ENCODE measurements at places on chromosomes 16 and 17.

GRCh38 chr17:352421-353212, at the start of gene RPH3AL:
RPH3AL (minus strand) TSS chr17:352807; CDS start chr17:327543, 25,264 bp downstream.
- peak; percentile 38 for DNase-seq

- no peak for DNase-seq
These were observed 5.2 kb downstream of the RND2 start for GRCh38 chr17:43030137-43030767.

DNA sequence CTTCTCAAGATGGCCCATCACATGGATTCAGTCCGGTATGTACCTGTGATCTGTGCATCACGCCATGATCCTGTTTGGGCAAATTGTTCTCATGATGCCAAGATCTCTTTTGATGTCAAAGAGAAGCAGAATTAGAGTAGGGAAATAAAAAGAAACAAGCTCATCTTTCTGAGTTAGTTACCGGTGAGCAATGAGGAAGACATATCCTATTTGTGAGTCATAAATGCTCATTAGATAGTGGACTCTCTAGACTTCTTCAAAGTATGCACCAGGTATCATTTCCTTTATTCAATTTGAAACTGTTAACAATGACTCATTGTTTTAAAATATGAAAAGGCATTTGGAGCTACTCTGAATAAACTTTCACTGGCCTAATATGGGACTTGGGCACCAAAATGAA, 8.0 kb upstream of the KRTAP4-12 start:
- DNase-seq: no peak

DNA sequence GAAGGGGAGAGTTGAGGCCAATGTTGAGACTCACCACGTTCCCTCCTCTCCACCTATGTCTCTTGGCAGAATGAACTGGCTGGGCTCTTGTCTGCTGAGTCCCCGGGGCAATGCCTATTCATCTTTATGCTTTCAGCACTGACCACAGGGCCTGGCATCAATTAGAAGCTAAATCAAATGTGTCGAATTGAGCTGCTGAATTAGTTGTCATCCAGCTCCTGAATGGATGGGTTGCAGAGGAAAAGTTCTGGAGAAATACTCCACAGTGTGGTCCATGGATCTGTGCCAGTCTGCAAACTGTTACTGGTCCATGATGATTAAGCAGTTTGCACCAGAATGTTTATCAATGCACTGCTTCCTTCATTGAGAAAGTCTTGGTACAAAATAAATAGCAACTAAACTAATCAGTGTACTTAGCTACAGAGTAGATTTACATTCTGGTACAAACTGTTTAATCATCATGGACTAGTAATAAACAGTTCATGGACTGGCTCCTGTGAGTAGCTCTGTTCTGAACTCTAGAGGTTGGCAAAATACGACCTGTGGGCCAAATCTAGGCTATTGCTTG, 4.6 kb downstream of the CNGB1 start:
- DNase-seq: no peak

DNA sequence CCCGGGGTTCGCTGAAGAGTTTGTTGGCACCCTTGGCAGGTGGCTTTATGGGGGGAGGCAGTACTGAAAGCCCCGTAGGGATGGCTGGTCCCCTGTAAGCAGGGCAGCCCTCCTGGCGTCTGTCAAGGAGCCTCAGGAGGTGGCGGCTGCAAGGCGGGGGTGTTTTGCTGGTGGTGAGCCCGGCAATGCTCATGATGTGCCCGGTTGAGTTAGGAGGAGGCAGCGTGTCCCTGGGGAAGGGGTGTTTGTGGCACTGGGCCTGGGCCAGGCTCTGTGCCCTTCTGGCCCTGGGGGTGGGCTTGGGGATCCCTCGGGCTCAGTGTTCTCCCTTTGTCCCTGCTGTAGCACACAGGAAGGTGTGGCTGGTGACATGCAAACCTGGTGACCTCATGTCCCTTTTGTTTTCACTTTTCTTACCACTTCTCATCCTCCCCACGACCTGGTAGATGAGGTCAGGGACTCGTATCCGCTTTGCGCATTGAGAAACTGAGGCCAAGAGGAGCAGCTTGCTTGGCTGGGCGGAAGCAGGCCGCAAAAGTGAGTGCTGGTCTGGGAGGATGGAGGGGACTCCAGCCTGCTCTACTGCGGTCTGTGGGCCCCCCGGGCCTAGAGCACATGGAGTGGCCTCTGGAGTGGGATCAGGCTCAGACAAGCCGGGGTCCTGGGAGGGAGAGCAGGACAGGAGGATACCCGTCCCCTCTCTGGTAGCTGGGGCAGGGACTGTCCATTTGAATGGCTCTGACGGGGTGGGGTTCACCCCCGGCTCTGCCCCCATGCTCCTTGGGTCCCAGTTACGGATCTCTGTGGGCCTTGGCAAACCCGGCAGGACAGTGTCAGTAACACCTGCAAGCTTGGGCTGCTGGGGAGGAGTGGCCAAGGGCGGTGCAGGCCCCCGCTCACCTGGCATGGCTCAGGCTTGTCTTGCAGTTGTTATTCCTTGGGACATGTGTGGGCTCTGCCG, 2.2 kb downstream of the SNN start:
- no peak for DNase-seq

DNA sequence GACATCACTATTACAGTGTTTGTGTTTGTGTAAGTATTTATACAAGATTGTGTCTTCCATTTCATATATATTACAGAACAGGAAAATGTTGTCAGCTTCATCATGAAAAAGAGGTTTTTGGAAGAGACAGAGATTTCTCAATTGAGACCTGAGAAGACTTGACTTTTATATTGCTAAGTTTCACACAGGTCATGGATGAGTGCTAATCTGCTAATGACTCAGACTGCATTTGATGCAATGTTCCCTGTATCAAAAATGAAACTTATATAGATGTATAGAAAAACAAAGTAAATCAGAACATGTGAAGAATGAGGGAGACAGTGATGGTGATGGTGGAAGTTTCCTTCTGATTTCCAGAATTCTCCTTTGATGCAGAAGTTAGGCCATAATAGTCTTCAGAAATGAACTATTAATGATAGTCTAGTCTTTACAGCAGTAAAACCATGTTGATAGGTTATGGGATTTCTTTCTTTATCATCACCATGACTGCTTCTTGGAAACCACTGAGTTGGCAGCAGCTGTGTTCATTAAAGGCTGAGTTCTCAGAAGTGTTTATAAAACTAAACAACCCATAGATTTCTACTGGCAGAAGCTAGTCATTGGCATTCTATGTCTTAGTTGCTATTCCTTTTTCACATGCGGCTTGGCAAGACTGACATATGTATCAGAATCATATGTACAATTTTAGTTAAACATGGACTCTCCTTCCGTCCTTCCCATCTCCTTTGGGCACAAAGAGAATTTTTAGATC, 56.1 kb downstream of the PCTP start:
- DNase-seq: no peak

- no peak for DNase-seq
These were observed 34.5 kb upstream of the GPRC5B start for GRCh38 chr16:19919142-19919541.

DNA sequence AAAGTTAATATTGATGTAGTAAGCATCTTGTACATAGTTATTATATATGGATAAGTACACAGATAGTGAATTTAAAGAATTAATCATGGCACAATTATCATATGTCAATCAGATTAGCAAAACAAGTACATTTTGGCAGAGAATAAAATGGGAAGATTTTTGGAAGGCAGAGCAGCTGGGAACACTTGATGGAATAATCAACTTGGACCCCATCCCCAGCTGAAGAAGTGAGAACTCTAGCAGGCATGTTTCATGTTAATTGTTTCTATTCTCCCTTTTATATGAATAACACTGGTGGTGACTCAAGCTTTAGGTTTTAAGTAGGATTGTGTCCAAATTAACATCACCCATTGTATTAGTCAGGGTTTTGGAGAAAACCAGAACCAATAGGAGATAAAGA, 198.7 kb downstream of the KCNJ2 start:
- no peak for DNase-seq

DNA sequence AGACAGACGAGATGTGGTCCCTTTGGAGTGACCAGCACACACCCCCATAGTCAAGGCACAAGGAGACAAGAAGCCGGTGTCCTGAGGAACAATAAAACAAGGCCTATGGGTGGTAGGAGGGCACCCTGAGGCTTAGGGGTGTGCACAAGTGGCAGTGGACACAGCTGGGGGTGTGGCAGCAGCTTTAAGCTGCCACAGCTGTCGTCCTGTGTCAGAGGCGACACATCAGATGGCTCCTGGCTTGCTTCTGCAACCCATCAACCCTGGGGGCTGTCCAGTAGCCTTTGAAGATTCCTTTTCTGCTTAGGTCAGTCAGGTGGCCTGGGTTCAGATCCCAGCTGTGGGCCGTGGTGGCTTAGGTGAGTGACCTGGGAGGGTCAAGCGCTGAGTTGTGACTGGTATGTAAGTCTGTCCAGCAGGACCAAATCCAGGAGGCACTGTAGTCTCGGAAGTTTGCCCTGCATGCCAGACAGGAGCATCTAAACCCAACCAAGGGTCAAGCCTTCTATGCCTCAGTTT, 15.8 kb downstream of the DRC3 start:
- no peak for DNase-seq

All from DMS153 (cell line).